Stimulated activated CD8-positive, alpha-beta memory T cell treated with anti-CD3 and anti-CD28 coated beads, Interleukin-4, amount 100 ng/mL, for 4 hours (primary cell): ENCODE measurements at places on chromosomes 13 and 19.

GRCh38 chr13:67740871-67741535 is 510.9 kb upstream of the PCDH9 start:
- DNase-seq = no peak

DNA sequence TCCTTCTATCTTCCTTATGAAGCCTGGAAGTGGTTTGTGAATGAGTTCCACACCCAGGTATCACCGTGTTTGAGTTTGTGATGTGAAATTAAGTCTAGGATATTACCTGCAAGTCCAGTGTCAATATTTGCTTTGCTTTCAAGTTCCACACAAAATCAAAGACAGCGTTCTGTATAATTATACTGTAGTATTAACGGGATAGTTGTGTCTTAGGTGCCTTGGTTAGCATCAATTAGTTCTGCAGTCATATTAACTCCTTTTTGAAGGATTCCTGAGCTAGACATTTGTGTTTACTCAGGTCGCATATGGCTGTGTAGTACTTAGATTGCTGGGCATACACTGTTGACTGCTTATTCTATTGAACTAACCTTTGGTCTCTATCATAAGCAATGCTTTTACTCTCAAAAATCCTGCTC is 54.4 kb downstream of the ERCC5 start:
- no peak for DNase-seq

DNA sequence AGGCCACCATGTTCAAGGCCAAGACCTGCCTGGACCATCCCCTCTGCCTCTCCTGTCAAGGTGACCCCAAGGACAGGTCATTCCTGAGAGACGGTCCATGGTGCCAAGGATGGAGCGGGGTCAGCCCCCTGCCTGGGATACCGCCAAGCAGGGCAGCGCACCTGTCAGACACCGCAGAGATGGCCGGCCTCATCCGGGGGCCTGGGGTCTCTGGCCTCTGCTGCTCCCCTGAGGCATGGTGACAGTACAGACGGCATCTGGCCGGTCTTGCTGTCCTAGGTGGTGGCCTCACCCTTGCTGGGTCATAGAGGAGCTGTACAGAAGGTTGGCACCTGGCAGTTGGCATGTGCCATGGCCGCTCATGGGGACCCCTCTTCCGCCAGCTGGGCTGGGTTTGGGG is 11.1 kb downstream of the DDA1 start:
- no peak for DNase-seq

- no peak for DNase-seq
These were observed 10.4 kb downstream of the LMNB2 start for GRCh38 chr19:2446381-2446780.

DNA sequence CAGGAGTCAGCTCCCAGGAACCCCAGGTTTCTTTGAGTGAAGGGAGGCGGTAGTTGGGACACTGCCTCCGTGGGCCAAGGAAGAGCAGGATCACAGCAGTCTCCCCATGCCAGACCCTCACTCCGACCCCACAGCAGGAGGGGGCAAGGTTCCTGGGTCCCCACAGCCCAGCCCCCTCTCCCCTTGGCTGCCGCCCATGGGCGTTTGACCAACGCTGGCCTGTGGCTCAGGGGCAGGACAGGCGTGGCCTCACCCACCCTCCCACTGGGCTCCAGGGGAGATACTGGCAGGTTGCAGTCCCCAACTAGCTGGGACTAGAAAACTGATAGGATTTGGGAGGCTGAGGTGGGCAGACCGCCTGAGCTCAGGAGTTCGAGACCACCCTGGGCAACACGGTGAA is 9.2 kb downstream of the COPE start:
- no peak for DNase-seq

DNA sequence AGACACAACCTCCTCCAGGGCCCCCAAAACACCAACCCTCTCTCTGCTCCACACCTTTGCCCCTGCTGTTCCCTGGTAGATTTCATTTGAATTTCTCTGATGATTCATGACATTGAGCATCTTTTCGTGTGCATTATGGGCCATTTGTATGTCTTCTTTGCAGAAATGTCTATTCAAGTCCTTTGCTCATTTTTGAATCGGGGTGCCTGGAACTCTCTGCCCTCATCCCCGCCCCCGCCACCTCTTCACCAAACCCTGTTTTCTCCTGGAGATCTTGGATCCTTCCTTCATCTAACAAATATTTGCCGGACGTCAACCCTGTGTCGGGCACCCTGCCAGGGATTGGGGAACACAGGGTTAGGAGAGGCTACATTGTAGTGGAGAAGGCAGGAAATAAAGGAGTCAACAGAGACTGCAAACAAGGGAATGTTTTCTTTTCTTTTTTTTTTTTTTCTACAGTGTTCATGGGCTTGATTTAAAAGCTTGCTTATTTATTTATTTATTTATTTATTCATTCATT is 25.5 kb upstream of the SLC1A5 start:
- DNase-seq = no peak

GRCh38 chr19:14555918-14556661 is 15.8 kb downstream of the NDUFB7 start:
- DNase-seq = no peak
